ENCODE measurements at places on chromosomes 1 and 21. TPM values are rescaled to one million over a fixed set of nuclear protein-coding genes. Genes with fewer than 3 reads are reported as not detected.

Gene ALPL
- total RNA-seq, result 1.7 TPM

Gene OTUD3
- 2.2 TPM for total RNA-seq

Gene AJAP1
- total RNA-seq, result 0.24 TPM

Gene COL6A1
- total RNA-seq, result 1,740 TPM

Gene MAP10
- total RNA-seq, result 1.2 TPM

Gene S100A9
- not detected for total RNA-seq

Gene RNU11
- total RNA-seq, result not detected

Gene NTNG1
- total RNA-seq, result 0.64 TPM

Gene CLIC6
- total RNA-seq, result 0.24 TPM

Gene EPHA10
- not detected for total RNA-seq

Gene KIF17
- total RNA-seq, result 0.39 TPM

Gene RABGGTB
- 46.9 TPM for total RNA-seq

Gene KANK4
- 0.16 TPM for total RNA-seq

Gene RIPK4
- total RNA-seq, result 1.0 TPM

Gene SRGAP2
- total RNA-seq, result 38.1 TPM

Gene S100A7A
- total RNA-seq, result not detected

Gene PTPRC
- total RNA-seq, result not detected

Gene KIF14
- total RNA-seq, result 3.6 TPM

Gene NBPF4
- total RNA-seq, result not detected

Gene AGT
- 1.5 TPM for total RNA-seq

Gene TNFSF18
- total RNA-seq, result 45.8 TPM

Gene LYST
- 3.0 TPM for total RNA-seq

Gene KRTAP13-2
- not detected for total RNA-seq

Gene ASTN1
- total RNA-seq, result 0.32 TPM

Gene KRTAP20-2
- not detected for total RNA-seq

Gene CLEC20A
- not detected for total RNA-seq

Gene KCNN3
- 0.13 TPM for total RNA-seq

Gene TRIM63
- total RNA-seq, result not detected

Gene SELP
- not detected for total RNA-seq

Gene CMPK1
- total RNA-seq, result 64.4 TPM

Gene RGS7
- 0.13 TPM for total RNA-seq

Gene FAM229A
- total RNA-seq, result 1.2 TPM

Gene C1orf185
- total RNA-seq, result not detected

Gene ZYG11A
- 0.96 TPM for total RNA-seq

Gene FCRL6
- total RNA-seq, result not detected

Gene EIF4G3
- total RNA-seq, result 27.8 TPM

Gene CACHD1
- total RNA-seq, result 4.0 TPM

Gene CYP4A22
- not detected for total RNA-seq

Gene PLA2G2E
- total RNA-seq, result not detected

Gene KIF26B
- total RNA-seq, result 2.7 TPM
